NCI-H2171 (cell line): ENCODE measurements at places on chromosomes 3 and 15.

- no peak for DNase-seq
These were observed 155.2 kb downstream of the DNAJB8 start for GRCh38 chr3:128311441-128311844.

GRCh38 chr3:127177226-127177625 is 15.7 kb upstream of the PRR23E start:
- no peak for DNase-seq

DNA sequence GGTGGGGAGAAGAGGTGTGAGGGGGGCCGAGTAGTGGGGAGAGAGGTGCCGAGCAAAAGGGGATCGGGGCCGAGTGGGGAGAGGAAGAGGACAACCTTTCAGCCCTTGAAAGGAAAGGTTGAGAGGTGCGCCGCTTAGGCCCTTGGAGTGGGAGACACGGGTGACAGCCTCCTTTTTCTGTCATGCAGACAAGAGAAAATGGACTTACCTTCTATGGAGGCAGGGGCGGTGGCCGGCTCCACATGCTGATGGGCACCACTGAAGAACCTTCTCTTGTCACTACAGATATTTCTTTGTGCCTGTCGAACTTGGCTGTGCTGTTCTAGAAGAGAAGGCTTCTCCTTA is 421 bp downstream of the KLHL18 start:
- no peak for DNase-seq

DNA sequence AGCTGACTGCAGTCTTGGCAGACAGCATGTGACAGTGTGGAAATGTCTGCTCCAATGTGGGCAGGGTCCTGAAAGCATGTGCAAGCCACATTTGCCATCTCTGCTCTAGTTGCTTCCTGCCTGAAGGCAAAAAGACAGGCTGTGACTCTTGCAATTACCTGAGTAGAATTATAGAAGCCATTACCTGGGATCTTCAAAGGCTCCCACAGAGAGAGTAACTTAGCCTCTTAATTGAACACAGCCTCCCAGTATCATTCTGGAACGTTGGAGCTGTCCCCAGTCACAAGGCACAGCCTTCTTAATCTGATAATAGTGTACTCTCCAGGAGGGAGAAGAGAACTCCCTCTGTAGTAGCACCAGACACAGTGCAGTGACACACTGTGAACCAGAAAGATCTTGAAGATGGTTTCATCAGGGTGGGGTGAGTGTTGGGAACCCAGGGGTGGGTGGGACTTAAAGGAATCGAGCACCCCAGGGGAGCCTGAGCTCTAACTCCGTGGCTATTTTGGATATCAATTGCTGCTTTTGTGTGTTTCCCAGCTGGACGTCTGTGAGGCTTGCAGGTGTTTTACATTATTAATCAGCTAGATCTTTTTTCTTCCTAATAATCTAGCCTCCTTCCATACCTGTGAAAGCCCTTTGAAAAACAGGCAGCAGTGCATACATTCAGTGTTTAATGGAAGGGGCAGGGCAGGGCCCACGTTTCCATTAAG is 40.6 kb upstream of the GLCE start:
- no peak for DNase-seq

DNA sequence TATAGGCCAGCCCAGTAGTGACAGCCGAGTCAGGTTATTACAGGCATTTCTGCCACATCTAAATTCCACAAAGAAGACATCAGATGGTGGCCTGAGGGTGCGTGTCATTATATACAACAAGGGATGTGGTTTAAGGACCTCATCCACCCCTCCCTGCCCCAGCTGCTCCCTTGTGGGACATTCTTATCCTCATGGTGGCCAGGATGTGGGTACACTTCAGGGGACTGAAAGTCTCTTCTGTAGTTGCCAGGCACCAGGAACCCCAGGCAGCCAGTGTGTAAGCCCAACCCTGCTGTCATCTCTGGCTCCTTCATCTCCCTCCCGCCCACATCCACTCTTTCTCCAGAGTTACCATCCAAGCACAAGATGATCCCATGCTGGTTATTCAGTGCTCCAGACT is 224.9 kb upstream of the TOPAZ1 start:
- DNase-seq, result no peak

GRCh38 chr3:191775451-191776233 is 314.7 kb downstream of the PYDC2 start:
- DNase-seq, result no peak

DNA sequence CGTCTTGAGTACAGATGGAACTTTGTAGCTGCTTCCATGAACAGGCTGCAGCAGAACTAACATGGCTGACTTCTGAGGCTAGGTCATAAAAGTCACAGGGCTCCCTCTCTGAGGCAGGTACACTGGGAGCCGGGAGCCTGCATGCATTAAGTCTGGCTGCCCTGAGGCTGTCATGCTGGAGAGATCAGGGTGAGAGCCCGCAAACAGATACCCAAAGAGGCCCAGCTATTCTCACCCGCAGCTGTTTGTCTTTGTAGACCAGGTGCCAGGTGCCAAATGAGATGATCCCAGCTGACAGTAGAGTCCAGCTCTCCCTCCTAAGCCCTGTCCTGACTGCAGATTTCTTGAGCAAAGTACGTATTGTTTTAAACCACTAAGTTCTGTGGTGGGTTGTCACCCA is 8.6 kb upstream of the SLCO3A1 start:
- DNase-seq, result no peak

DNA sequence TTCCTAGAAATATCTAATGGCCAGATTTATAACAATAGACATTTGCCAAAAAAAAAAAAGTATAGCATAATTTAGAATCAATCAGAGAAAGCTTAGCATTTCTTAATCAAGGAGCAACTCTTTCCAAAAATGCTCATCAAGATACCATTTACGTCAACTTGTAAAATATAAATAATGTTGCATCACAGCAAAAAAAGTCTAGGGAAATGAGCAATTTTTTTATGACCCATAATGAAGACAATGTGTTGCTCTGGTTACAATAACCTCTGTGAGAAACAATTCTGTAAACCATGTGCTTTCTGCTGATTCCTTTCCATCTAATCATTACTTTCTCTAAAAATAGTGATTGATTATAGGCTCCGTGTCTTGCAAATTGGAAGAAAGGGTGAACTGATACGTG is 36.3 kb downstream of the KBTBD8 start:
- no peak for DNase-seq

DNA sequence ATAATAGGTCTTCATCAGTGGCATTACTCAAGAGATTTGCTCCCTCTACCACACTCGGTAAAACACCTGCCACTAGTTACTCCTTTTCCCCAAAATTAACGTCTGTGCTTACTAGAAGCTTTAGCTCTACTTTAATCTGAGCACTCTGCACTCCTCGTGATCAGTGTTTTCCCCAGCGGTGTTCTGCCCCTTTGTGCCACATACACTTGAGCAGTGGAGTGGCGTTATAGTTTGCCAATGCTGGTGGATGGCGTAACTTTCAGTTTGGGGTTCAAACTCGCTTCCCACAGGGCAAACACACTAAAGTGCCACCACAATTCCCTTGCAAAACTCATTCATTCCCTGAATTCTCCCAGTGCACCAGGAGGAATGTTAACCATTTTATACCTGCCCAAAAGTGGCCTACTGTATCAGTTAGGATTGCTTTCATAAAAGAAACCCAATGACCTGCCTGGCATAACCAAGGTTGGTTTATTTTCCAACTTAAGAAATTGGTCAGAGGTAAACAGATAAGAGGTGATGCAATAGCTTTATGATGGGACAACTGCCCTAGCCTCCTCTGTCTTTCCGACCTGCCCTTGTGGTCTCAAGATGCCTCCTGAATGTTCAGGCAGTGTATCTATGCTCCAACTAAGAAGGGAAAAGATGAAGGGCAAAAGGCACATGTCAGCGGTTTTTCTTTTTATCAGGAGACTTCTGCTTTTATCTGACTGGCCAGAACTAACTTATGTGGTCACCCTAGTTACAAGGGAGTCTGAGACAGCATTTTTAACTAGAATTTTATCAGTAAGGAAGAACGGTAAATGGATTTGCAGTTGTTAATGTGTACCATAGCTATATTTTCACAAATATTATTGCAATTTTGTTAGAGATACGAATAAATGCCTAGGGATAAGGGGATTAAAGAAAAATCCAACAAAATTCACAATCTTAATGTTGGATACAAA is 83.9 kb downstream of the FSIP1 start:
- no peak for DNase-seq

- peak; percentile 67 for DNase-seq
These were observed at the start of gene C3orf70 for GRCh38 chr3:185152410-185153170. TSS of gene C3orf70 (minus strand) at chr3:185153060. CDS start at chr3:185152823, 237 bp downstream.

DNA sequence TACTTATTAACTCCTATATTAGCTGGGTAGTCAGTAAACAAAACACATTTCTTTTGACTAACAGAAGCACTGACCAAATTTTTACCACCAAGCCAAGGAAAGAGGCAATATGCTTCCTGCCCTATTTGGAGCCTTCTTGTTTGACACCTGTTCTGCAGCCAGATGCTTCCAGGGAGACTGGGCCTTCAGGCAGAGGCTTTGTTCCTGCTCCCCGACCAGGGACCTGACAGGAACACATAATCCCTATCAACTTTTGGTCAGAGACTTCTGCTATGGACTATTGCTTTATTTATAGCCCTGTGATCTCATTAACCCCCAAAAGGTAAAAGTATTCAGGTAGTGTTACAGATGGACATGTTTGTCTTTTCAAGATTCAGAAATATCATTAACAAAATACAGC is 541.3 kb downstream of the NTRK3 start:
- DNase-seq, result no peak

GRCh38 chr15:63839722-63840121 is 6.0 kb upstream of the HERC1 start:
- no peak for DNase-seq
